EH (cell line): ENCODE measurements at places on chromosomes 2 and 18.
A peak's percentile ranks its signal among the peaks of the same experiment; 100 is the strongest.

GRCh38 chr18:37570336-37570930 lies 4.8 kb upstream of the CELF4 start:
- DNase-seq: no peak

DNA sequence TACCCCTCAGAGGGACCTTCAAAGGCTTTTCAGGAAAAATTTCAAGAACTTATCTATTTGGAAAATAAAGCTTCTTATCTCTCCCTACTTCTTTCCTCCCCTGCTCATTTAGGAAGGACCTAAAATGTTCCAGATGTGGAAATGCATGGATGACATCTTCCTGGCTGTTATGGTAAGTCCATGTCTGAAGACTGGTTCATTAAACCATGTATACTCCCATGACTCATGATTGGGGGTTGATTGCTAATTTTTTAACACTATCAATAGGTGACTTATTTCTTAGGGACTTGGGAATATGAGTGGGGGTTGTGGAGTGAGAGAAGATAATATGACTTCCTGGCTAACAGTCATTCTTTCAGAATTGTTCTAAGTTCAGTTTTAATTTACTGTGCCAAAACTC lies 104.0 kb upstream of the PARD3B start:
- peak; percentile 4 for DNase-seq

- peak; percentile 21 for DNase-seq
These were observed 42.2 kb downstream of the THNSL2 start for GRCh38 chr2:88212251-88212790.

DNA sequence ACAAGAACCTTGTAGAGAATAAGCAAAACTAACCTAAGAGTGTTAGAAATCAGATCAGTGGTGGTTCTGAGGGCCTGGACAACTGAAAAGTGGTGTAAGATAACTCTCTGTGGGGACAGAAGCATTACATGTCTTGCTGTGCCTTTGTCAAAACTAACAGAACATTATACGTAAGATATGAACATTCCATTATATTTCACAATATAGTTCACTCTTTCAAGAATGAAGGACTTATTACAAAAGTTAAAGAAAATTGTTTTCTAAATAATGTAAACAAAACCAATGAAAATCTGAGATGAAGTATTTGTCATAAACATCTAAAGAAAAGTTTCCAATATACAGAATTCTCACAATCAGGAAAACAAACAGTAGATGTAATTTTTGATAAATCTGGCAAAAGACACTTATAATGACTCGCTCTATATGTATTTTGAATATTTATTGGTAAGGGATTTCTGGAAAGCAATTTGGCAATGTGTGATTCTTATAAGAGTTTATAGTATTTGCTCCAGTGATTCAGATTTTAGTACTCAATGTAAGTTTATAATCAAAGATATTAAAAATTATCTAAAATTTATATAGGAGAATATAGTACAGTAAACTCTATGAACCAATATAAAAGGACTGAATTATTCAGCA lies 258.4 kb downstream of the CD226 start:
- no peak for DNase-seq

DNA sequence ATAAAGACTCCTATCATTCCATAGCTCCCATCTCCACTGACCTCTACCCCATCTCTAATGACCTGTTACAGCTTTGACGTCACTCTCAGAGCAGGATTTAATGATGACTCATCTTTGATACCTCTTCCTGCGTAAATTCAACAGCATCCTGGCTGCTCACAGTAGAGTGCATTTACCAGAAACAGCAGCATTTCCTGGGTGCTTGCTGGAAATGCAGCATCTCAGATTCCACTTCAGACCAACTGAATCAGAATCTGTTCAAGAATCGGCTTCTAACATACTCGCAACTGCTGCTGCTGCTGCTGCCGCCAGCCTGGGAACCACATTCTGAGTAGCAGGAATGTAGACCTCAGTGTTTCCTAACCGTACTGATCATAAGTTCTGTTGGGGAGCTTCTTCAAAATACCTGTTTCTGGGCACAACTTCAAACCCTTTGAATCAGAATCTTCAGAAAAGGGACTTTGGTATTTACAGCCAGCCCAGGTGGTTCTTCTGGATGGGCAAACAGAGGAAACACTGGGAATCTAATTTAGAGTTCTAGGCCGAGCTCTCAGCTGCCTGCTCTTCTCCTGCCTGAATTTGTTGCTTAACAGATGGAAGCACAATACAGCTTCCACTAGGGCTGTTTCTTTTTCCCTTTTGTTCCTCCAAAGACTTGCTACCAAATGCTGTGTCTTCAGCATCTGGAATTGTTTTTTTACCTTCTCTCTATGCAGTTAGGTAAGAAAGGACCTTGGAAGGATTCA lies 241.4 kb downstream of the NCKAP5 start:
- DNase-seq: peak; percentile 95

- DNase-seq: no peak
These were observed 74.3 kb downstream of the LONRF2 start for GRCh38 chr2:100248044-100248330.

- DNase-seq: peak; percentile 88
These were observed 100.9 kb downstream of the CRIM1 start for GRCh38 chr2:36456227-36457175.

GRCh38 chr2:99694331-99694730 lies 204.5 kb upstream of the REV1 start:
- DNase-seq: no peak

GRCh38 chr18:68467957-68468356 lies 247.0 kb downstream of the TMX3 start:
- DNase-seq: no peak

DNA sequence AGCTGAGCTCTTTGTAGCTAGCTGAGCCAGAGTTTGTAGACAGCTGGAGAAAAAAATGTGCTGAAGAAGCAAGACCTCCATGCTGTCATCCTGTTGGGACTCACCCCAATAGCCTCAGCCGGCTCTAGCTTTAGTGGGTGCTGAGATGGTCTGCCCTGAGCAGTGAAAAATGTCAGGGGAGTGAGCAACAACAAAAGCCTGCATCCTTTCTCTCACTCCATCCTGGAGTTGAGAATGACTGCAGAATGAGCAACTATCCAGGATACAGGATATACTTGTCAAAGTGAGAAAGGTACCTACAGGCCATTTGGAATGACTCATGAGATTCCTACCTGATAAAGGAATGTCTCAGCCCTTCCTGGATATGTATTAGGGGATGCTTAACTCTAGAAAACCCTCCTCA lies 146.1 kb upstream of the DLX2 start:
- peak; percentile 57 for DNase-seq

DNA sequence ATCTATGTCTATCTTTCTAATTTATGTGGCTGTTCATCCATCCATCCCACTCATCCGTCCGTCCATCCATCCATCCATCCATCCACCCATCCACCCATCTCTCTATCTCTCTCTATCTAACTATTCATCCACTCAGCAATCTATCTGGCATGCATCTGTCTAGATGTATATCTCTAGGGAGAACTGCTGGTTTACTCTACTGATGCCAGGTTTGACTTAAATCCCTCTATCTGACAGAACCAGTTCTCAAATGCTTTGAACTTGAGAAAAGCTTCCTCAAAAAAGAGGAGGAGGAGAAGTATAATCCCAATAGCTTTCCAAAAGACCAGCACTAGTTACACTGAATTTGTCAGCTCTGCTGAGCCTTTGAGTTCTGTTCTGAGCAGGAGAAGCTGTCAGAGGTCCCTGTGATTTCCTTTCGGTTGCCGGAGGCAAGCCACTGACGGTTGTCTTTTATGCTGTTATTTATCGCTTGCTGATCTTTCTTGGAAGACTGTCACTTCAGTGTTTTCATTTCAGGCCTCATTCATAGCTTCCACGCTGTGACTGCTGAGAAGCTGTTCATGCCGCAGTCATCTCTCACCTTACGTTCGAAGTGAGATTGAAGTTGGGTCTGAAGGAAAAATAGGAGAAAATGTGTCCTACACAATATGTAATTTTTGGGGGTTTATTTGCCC lies 129.4 kb upstream of the UXS1 start:
- no peak for DNase-seq

GRCh38 chr18:55779691-55780585 lies 191.9 kb upstream of the TCF4 start:
- DNase-seq: peak; percentile 64

DNA sequence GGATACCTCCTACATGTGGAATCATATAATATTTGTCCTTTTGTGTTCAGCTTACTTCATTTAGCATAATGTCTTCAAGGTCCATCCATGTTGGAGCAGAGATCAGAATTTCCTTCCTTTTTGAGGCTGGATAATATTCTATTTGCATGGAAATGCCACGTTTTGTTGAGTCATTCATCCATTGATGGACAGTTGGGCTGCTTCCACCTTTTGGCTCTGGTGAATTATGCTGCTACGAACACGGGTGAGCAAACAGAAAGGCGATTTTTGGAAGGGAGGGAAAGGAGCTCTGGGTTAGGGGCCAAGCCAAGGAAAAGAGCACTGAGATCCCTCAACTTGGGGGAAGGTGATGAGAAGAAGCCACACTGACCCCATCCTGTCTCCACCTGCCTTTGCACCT lies 260.5 kb downstream of the TNS1 start:
- no peak for DNase-seq

- DNase-seq: peak; percentile 23
These were observed 15.3 kb downstream of the SNORC start for GRCh38 chr2:232885264-232885961.

DNA sequence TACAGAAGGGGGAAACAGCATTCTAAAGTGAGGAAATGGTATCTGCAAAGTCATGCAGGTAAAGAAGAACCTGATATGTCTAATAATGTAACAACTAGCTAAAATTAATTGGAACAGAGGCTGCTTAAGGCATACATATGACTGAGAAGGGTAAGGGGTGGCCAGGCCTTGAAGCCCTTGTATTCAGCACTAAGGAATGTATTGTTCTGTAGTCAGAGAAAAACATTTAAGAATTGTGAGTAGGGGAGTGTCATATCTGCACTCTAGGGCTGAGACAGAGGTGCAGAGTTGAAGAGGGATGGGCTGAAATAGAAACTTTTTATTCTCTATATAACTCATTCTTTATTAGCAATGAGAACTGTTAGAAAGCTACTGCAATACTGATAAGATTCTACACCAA lies 145.5 kb upstream of the CHAC2 start:
- DNase-seq: no peak

DNA sequence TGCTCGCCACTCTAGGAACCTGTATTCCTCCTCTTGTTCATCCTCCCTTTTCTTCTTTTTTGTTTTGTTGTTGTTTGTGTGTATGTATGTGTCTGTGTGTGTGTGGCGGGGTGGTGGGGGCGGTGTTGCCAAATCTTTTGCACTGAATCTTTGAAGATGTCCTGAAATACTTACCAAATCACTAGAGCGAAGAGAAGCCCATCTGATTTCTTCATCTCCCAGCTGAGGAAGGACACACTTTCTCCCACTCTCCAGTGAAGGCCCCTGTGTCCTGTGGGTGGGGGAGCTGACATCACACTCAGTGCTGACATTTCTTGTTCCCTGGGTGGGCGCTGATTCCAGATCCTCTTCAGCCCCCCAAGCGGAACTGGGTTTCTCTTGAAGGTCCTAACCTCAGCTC lies 74.5 kb downstream of the NEDD4L start:
- DNase-seq: no peak

DNA sequence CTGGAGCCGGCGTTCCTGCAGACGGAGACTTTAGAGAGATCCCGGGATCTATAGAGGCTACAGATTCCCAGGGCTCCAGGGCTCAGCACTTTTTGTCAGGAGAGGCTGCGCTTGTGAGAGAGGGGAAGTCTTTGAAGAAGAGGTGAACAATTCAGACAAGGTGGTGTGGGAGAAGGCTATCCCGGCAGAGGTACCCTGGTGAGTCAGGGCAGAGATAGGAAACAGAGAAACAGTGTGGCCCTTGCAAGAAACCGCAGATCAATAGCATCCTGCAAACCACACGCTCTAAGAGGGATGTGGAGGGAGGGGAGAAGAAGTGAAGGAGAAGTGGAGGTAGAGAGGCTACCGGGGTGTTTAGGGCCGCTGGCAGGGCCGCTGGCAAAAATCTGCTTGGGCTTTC lies 160.5 kb upstream of the APCDD1 start:
- no peak for DNase-seq

DNA sequence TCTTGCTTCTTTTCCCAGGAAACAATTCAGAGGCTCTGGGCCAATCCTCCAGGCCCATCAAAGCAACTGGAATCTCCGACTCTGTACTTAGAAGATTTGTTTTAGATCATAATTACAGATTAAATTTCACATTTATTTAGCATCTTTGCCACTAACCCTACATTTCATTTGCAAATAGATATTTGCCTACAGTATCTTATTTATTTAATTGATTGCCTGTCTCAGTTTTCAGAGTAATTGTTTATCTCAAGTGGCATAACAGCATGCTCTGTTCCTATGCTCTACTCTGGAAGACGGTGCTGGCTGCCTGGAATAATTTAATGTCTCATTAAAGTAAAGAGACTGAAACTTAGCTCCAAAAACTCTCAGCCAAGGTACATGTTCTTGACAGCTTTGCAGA lies 213.4 kb downstream of the HNMT start:
- DNase-seq: no peak

DNA sequence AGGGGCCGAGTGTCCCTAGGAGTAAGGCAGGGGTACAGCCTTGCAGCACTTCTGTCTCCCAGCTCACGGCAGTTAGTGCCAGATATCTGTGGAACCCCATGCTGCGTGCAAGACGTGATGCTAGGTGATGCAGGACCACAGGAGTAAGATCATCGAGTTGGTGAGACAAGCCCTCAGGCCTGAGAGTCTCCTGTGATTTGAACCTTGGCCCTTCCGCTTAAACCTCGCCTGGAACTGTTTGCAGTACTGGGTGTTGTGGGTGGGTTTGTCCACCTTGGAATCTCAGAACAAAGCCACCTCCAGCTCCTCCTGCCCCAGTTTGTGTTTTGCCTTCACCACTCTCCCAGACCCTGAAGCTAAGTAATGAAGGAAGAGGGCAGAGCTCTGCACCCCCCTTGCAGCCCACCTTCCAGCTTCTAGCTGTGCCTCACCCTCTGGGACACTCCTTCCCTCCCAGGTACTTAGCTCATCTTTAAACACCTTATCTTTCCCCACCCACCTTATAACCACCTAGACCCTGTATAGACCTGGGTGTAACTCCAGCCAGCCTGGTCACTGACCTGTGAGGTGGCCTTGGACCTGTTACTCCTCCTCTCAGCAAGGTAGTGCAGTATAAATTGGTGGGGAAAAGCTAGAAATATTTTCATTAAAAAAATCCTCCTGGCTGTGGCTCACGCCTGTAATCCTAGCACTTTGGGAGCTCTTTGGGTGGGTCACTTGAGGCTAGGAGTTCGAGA lies 6.6 kb downstream of the CNNM4 start:
- no peak for DNase-seq

DNA sequence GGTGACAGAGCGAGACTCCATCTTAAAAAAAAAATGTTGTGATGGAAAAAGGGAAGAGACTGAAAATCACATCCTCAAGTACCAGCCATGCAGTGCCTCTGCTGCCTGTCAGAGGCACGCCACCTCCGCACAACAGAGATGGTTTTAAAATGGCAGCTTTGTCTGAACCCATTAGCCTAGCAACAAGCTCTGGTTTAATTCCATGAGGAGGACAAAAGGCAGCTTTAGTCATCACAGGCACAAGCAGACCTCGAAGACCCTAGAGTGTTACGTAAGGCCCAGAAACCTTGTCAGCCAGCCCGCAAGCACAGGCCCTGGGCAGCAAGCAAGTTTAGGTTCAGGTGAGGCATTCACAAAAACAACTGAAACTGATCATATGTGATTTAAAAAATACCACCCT lies 10.4 kb downstream of the LCT start:
- DNase-seq: no peak
